ENCODE measurements at places on chromosomes 5 and 9.

DNA sequence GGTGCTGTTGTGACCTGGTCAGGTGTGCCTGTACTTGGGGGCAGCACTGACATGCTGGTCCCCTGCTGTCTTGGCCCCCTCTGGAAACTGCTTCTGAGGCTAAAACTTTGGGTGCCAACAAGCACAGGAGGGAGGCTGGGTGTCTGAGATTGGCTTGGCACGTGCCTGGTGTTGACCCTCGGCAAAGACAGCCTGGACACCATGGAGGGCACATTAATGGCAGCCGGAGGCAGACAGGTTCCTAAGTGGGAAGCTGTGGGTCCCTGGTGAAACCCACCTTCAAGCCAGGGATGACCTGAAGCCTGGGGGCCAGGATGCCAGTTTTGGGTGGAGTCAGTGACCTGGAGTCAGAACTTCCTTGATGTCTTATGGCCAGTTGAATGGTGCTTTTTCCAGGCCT is 894.1 kb downstream of the PTPRD start:
- no peak for DNase-seq

DNA sequence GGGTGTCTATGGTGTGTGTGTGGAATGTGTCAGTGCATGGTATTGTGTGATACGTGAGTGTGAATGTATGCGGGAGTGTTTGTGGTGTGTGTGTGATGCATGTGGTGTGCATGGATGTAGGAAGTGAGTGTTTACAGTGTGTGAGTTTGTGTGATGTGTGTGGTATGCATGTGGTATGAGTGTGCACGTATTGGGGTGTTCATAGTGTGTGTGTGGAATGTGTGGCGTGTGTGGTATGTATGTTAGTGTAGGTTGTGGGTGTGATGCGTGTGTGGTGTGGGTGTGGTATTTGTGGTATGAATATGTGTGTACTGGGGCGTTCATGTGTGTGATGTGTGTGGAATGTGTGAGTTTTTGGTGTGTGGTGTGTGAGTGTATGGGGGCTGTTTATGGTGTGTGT is 40.1 kb upstream of the BICD2 start:
- no peak for DNase-seq

GRCh38 chr9:133576031-133576874 is 32.9 kb downstream of the FAM163B start:
- no peak for DNase-seq

GRCh38 chr5:66344544-66344943 is 200.4 kb downstream of the SREK1 start:
- DNase-seq, result no peak

GRCh38 chr5:147547730-147548129 is 37.9 kb upstream of the DPYSL3 start:
- no peak for DNase-seq
